Retina (tissue), 1 donor: ENCODE measurements at places on chromosomes 1 and 21.
A peak's percentile ranks its signal among the peaks of the same experiment; 100 is the strongest.

DNA sequence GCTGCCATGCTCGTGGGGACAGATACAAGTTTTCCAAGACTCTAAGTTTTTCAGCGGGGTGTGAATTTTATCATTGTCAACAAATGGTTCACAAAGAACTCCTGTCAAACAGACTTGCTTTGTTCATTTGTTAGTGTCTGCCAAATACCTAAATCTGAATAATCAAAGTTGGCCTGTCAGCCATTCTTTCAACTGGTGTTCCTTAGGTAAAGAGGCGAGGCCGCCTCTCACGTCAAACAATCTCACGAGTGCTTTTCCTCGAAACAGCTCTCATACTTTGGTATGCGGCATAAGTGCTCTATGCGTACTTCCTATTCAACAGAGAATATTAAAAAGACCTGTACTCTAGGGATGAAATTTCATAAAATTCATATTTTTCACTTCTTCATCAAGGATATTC, 51.4 kb upstream of the KANK4 start:
- DNase-seq, result no peak

- DNase-seq, result peak; percentile 62
Observed at GRCh38 chr1:64268653-64269557, 65.5 kb downstream of the UBE2U start.

DNA sequence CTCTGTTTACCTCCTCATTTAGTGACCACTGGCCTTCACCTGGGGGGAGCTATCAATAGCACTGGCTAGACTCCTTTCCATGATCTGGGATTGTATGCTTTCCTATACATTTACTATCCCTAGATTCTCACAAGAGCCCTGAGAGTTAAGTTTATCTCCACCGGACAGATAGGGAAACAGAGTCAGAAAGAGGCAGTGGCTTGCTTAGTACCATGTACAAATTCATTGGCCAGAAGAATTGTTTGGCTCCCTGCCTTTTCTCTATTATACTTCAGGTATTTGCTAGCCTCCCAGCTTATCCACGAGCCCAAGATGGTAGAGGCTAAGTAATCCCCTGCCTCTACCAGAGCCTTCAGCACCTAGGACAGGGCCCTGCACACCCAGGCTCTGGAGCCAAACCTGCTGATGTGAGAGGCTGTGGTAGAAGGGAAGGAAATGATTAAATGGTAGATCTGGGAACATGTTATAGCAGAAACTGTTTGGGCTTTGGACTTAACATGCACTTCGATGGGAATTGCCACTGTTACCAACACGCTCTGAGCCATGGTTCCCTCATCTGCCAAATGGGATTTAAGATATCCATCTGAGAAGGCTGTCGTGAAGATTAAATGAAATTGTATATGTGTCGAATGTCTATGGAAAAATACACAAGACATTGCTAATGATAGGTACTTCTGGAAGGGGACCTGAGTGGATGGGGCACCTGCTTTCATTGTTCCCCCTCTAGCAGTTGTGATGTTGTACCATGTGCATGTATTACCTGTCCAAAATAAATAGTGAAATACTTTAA, 3.1 kb upstream of the BLACAT1 start:
- DNase-seq, result no peak

DNA sequence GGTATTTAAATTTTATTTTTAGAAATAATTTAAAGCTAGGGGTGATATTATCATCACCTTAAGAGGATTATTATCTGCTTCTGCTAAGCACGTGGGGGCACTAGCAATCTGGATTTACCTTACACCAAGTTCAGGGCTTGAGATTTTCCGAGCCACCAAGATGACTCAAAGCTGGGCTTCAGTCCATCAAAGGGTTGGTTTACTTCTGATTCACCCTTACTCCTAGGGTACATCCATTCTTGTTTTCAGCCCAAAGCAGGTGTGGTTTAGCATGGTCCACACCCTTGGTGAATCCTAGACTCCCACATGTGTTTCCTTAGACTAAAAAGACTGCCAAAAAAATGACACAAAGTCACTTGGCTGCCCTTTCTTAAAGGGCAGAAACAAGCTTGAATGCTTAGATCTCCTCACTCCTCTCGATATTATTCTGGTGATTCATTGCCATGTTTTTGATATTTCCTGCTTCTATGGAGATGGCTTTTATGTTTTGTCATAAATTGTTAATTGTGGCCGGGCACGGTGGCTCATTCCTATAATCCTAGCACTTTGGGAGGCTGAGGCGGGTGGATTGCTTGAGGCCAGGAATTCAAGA, 9.8 kb upstream of the PRSS38 start:
- no peak for DNase-seq

DNA sequence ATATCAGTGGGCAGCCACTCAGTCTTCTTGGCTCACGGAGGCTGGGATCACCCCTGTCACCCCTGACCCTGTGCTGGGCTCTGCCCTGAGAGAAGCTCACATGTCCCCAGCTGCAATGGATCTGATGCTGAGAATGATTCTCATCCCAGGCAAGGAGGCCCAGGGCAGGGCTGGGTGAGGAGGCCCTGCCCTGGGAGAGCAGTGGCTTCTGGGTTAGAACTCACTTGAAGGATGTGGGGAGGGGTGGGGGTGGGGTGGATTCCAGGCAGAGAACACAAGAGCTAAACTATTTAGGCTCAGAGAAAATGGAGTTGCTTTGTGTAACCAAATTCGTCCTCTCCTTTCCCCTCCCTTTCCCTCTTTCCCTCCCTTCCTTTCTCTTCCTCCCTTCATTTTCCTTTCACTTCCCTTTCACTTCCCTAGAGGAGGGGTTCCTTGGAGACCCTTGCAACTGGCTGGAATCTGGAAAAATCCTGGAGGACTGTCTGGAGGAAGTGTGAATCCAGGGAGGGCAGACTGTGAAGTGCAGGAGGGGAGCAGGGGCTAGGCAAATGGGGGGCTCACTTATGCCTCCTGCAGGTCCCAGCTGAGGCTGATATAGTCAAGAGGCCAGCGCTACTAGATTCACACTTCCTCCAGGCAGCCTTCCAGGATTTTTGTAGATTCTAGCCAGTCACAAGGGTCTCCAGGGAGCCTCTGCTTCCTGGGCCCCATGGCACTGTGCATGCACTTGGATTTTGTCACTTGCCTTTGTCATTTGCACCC, 47.0 kb downstream of the IGSF21 start:
- no peak for DNase-seq

- no peak for DNase-seq
Observed at GRCh38 chr1:15948091-15948591, 27.8 kb downstream of the ZBTB17 start.

DNA sequence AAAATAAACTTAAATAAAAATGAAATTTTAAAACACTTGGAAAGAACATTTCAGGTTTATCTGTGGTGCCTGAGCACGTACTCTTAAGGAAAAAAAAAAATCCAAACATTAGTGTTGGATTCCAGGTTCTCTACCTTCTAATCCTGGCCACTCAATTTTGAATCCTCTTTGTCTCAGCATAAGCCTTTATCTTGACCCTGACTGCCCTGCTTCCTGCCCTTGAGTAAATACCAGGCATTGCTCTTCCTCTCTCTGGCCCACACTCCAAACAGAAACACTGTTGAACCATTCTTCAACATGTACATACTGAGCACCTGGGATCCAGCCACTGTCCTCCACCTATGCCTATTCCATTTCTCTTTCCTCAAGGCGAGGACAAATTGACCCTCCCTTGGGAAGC, 11.4 kb upstream of the VANGL1 start:
- no peak for DNase-seq
